Activated T-helper 2 cell treated with anti-CD3 and anti-CD28 coated beads, Interferon-gamma antibody, Interleukin-2, Interleukin-4, amounts not matched to agents 10 μg/mL and 5 μg/mL and 100 μg/mL, durations not matched to agents 14 hours and 24 hours and 36 hours (primary cell): ENCODE measurements at places on chromosomes 1 and 21.

- DNase-seq: no peak
These were observed 68.6 kb downstream of the SLC35F3 start for GRCh38 chr1:233972951-233973635.

GRCh38 chr1:193519922-193520321, 333.5 kb upstream of the B3GALT2 start:
- no peak for DNase-seq

DNA sequence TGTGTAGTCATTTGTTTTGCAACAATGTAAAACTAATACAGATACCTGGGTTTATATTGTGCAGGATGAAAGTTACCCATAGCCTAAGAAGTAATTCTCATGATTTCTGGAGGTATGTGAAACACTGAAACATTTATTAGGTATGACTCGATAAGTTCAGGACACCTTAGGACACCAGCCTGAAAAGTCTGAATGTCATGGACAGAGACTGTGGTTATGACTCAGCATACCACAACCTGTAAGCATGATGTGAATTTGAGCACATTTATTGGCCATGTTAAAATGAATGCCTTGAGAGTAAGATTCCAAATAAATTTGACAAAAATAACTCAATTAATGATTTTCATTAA, 1471.7 kb upstream of the B3GALT2 start:
- no peak for DNase-seq

DNA sequence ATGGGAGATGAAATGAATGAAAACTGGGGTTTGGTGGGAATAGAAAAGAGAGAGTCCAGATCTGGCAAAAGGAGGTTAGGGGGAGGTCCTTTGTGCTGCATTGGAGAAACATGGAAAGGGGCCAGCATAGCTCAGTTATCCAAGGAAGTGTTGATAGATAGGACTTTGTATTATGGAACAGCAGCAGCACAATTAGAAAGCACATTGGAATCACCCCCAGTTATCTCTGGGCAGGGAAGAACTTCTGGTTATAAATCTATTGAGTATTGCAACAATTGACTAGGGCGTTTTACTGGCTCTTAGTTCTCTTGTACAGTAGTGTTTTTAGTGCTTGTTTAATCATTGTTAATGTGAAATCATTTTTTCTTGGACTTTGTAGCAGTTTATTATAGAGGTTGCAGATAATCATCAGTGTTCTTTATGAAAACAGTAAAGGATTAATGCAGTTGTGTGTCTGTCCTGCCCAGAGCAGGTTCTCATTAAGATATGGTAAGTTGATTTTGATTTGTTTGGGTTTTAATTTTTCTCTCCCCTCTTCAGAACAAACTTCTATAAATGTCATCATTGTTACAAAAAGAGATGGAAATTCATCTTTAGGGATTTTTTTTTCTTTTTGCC, 76.6 kb downstream of the NR5A2 start:
- no peak for DNase-seq

GRCh38 chr1:87030740-87031690, 116.6 kb downstream of the HS2ST1 start:
- DNase-seq: no peak

- no peak for DNase-seq
These were observed 9.3 kb downstream of the TMCC2 start for GRCh38 chr1:205236951-205237475.

- no peak for DNase-seq
These were observed 233.2 kb upstream of the PBX1 start for GRCh38 chr1:164325786-164326185.

- DNase-seq: no peak
These were observed 28.9 kb downstream of the DOP1B start for GRCh38 chr21:36185523-36185922.
